ENCODE measurements at places on chromosomes 12 and 14.

GRCh38 chr12:115079760-115080159, 395.8 kb upstream of the TBX3 start:
- no peak for DNase-seq

DNA sequence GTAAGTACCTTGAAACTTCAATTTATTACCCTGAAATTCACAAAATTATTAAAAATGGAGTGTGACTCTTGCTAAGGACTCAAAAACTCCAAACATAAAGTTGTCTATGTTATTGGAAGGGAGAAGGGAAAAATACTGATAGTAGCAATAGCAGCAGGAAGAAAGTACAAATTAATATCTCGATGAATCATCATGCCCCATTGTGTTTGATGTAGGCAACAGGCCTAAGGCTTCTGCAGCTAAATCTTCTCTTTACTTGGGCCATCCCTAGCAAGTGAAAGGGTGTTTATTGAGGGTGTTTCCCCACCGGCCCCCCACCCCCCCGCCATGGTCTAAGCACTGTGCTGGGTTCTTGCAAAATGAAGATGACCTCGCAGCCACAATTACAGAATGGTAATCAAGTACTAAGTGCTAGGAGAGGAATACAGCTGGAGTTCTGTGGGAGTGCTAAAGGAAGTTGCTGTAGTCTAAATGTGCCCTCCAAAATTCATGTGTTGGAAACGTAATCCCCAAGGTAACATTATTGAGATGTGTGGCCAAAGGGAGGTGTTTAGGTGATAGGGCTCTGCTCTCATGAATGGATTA, 76.5 kb downstream of the SNAPC1 start:
- no peak for DNase-seq

DNA sequence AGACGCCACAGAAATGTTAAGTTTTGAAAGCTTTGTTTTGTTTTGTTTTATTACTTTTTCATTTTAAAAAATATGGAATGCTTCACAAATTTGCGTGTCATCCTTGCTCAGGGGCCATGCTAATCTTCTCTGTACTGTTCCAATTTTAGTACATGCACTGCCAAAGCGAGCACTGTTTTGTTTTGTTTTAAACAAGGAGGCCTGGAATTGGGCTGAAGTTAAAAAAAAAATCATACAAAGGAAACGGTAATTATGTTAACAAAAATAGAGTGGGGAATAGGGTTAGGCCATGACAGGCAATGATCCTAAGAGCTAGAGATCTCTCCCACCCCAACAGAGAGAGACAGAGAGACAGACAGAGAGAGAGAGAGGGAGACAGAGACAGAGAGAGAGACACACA, 57.0 kb downstream of the ZFP36L1 start:
- DNase-seq: no peak

GRCh38 chr14:83908419-83908818, 1621.5 kb upstream of the FLRT2 start:
- no peak for DNase-seq

DNA sequence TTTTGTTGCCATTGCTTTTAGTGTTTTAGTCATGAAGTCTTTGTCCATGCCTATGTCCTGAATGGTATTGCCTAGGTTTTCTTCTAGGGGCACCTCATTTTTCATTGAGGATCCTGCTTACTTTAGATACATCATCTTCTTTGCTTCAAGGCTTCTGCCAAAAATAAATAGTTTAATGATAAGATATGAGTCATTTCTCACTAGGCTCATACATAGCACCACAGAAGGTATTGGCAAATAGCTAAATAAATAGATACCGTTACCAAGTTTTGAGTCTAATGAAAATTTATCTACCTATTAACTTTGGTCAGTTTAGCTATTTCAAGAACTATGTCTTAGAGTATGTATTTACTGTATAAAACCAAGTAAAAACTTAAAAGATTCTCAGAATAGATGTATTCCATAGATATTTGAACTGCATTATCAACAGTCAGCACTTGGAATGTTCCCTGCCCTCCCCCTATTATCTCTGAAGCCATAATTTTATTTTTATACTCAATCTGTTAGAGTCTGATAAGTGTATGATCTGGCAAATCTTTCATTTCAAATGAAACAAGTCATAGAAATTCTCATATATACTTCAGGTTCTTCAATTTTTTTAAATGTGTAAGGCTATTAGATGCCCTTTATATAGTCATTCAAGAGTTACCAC, 310.2 kb downstream of the CCDC91 start:
- DNase-seq: no peak

DNA sequence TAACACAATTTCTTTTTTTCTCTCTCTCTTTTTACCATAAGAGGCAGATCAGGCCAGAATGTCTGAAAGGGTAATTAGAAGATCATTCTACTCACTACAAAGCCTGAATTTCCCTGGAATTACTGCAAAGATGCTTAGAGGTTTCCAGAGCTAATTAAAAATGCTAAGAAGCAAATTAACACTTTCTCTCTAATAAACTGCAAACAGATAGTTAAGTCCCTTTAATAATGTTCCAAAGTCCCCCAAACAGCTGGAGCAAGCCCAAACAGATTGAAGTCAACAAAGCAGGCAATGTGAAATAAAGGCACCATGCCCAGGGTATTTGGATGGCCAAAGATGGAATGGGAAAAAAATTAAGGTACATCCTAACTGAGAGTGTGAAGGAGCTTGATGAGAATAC, 208.8 kb upstream of the LRFN5 start:
- DNase-seq: no peak

- no peak for DNase-seq
Measured at GRCh38 chr12:110109037-110109836, 14.9 kb upstream of the IFT81 start.

DNA sequence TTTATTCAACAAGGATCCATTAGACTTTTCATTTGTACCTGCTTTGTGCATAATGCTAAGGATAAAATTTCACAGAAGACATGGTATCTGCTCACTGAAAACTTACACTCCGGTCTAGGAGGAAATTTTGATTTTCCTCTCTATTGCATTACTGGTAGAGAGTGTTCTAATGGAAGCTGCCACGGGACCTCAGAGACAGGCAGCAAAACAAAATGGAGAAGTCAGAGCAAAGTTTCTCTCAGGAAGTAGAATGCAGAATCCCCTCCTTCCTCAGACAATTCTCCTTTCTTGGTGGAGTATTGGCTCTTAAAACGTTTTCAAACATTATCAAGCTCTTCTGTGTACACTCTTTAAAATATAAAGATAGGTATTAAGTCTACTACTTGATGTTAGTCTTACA, 12.3 kb downstream of the CLEC2B start:
- no peak for DNase-seq

DNA sequence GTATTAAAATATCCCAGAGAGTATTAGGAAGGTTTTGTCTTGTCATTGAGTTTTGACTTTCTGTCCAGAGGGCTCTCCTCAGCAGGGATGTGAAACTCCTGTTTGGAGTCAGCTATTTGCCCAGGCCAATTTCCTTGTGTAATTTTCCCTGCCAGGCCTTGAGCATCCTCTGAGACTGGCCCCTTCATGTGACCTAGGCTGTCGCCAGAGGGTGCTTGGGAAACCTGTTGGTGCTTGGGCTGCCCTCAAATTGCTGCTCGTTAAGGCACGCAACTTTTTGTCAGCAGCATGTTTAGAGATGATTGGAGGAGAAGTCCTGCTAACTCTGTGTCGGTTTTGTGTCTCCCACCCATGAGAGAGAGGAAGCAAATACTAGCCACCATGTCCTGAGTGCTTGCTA, 39.1 kb downstream of the IQSEC3 start:
- no peak for DNase-seq

DNA sequence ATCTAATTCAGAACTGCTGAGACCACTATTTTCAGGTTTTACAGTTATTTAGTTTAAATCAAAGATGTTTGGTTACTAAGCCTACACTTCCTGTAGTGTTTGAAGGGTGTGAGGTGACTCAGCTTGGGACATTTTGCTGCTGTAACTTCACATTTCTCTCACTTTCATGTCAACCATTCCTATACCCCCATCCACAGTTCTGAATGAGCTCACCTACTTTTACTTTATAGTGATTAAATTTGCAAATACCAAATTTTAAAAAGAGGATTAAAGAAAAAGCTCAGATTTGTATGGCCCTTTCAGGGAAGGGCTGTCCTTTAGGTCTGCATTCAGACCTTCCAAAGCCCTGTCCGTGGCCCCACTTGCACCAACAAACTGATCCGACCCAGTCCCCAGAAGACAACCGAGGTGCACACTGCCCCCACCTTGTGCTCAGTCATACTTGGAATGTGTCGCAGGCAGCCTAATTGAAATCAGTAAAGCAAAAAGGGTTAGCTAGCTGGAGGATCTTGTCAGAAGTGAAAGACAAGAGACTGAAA, 174.4 kb downstream of the MON2 start:
- peak; percentile 59 for DNase-seq

GRCh38 chr14:60266021-60266937, 17.3 kb downstream of the PPM1A start:
- DNase-seq: no peak

DNA sequence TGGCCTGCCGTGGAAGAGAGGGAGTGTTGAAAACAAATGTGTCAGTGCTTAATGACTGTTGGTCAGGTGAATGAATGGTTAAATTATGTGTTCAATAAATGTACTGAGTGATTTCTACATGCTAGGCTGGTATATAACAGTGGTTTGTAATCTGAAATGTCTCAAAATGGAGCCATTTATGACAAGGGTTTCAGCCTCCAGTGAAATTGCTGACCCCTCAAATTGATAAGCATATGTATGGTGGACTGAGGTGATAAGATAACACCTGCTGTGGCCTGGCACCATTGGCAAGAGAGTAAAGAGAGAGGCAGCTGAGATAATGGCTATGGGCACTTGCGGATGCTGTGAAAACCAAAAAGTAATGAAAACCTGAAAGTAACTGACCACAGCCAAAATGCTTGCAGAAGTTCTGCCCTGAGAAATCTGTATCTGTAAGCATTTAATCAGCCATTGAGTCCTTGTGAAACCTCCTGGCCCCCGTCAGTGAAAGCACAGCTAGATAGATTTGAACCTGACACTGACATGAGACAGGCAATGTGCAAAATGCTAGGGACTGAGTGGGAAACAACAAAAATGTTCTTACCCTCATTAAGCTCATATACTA, 1.4 kb upstream of the BCAT1 start:
- DNase-seq: no peak

DNA sequence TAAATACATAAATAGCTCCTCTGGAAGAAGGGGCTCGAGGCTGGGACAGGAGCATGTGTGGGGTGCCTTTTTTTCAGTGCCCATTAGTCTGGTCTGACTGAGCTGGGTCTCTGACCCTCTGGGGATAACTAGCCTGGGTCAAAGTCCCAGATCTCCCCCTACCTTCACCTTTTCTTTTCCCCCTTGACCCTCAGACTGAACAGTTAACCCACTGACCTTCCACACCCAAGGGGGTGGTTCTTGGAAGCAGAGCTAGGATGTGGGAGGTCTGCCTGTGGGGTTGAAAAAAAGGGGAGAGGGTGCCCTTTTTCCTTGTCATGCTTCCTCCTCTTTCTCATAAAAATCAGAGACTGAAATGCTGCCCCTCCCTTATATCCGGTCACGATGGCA, 925 bp upstream of the GLI1 start:
- no peak for DNase-seq

DNA sequence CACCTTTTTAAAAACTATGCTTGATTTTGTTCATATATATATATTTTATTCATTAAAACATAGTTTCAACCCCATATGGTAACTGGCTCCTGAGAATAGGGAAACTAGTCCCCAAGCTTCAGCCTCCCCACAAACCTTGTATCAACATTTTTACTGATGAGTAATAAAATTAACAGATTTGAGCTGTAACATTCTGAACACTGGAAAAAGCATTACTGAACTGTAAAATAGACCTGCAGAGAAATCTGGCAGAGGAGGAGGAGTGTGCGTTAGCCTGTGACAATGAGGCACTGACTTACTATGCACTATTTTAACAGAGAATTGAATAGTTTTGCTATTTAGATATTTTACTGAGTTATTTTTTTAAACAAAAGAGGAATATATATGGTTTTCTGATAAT, 43.1 kb downstream of the FRS2 start:
- DNase-seq: no peak

- peak; percentile 85 for DNase-seq
Measured at GRCh38 chr14:50000380-50001150, 107.7 kb downstream of the ARF6 start.

DNA sequence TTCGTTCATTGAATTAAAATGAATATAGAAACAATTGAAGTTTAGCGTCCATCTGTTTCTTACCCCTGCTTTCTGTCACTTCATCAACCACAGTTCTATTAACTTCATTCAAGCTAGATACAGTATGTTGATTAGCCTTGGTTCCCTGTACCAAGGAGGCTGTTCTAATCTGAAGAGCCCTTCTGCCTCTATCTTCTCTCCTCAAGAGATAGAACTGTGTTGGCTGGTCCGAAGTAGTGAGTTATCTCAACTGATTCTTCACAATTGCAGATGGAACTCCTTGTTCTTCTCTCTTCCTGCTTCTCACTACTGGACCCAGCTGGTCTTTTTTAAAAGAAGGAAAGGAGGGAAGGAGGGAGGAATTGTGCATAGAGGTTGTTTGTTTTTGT, 82.1 kb upstream of the TRAF3 start:
- no peak for DNase-seq

- DNase-seq: no peak
Measured at GRCh38 chr12:54160769-54161480, 27.9 kb downstream of the SMUG1 start.
